ENCODE measurements at places on chromosomes 11 and 22.
A peak's percentile ranks its signal among the peaks of the same experiment; 100 is the strongest.

- DNase-seq: no peak
Observed at GRCh38 chr11:100791860-100792259, 104.8 kb downstream of the ARHGAP42 start.

DNA sequence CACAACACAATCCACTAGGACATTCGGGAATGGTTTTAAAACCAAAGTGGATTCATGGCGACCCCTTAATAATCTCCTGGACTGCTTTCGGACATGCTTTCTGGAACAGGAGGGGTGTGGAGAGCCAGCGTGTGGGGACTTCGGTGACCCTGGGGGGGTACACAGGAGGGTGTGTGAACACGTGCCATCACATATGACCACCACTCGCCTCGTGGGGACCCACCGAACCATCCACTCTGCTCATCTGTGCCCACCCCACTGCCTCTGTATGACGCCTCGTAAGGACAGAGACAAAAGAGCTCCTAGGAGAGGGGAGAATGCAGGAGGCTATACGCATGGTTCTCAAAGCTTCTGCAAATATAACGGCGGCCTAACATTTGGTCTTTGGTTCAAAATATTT lies 8.9 kb downstream of the LTO1 start:
- no peak for DNase-seq

DNA sequence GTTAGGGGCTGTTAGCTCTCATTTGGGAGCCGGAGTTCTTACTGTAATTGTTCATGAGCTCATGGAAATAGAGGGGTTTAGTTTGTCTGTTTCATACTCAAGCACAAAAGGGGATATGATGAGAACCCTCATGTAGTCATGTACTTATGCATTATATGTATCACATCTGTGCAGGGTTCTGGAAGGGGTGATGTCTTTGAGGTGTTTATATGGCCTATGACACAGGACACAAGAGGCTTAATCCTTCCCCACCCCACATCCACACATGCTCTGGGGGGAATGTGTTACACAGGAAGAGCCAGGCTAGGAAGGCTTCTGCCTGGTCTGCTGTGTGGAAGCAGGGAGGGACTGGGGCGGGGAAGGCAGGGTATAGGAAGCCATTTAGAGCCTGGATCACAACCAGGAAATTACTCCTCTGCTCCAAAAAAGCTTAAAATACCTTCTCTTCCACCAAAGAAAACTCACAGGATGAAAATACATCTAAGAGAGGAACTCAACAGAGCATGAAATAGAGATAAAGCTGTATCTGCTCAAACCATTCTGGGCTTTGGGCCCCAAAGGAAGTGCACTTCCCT lies 316.1 kb downstream of the TMEM135 start:
- DNase-seq: no peak

- no peak for DNase-seq
Observed at GRCh38 chr22:37258005-37258752, 14.1 kb upstream of the RAC2 start.

DNA sequence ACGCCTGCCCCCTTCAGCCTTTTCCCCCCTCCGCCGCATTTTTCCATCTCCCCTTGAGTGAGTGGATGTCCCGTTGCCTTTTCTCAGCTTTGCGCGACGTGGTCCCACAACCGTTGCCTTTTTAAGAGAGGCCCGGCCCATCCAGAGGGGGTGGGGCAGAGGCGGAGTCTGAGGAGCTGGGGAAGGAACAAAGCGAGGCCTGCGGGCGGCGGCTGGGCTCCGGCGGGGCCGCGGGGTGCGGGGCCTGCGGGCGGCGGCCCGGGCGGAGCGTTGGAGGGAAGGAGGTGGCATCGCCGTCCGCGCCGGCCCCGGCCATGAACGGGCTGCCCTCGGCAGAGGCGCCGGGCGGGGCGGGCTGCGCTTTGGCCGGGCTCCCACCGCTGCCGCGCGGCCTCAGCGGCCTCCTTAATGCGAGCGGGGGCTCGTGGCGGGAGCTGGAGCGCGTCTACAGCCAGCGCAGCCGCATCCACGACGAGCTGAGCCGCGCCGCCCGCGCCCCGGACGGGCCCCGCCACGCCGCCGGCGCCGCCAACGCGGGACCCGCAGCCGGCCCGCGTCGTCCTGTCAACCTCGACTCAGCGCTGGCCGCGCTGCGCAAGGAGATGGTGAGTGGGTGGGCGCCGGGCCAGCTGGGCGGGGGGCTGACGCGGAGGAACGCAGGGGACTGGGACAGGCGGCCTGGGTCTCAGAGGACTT lies at the start of gene FAM89B:
Gene FAM89B, plus strand, starts transcription at position 183 of the 696 bp plus-strand sequence. Its CDS starts 132 bp downstream, at position 315.
- peak; percentile 96 for DNase-seq

DNA sequence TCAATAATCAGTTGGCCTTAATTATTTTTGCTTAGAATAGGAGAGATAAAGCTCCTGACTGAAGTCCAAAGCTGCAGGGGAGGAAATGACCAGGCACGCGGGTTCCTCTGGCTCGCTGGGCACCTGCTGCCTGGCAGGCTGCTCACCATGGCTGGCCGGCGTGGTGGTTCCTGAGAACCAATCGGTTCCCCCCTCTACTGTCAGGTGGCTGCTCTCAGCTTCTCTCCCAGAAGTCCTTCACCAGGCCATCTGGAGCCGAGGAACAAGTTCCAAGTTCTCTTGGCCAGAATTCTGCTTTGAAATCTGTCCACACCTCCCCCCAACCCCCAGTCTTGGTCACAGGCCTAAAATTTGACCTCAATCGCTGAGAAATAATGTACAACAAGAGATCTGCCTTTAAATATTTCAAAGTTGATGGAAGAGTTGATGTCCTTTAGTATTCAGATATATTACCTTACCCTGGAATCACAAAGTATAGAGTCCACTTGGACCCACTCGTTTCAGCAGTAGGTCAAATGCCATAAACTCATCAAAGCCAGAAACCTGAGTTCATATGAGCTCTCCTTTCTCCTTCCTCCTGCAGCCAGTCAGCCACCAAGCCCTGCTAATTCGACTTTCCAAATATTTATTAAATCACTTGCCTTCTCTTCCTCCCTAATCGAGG lies 25.2 kb downstream of the EXPH5 start:
- peak; percentile 48 for DNase-seq

- DNase-seq: no peak
Observed at GRCh38 chr22:28183078-28183860, 264.2 kb upstream of the PITPNB start.

GRCh38 chr11:123253911-123254310 lies 58.9 kb upstream of the CLMP start:
- DNase-seq: no peak

- DNase-seq: no peak
Observed at GRCh38 chr11:65650547-65651338, 12.0 kb downstream of the RELA start.

GRCh38 chr22:26364066-26365015 lies 64.7 kb upstream of the ASPHD2 start:
- peak; percentile 60 for DNase-seq

- no peak for DNase-seq
Observed at GRCh38 chr22:22150457-22150856, 94.1 kb upstream of the VPREB1 start.

- no peak for DNase-seq
Observed at GRCh38 chr11:44250421-44250820, 59.5 kb downstream of the ALX4 start.

GRCh38 chr11:105392556-105392955 lies 217.3 kb upstream of the GRIA4 start:
- no peak for DNase-seq

DNA sequence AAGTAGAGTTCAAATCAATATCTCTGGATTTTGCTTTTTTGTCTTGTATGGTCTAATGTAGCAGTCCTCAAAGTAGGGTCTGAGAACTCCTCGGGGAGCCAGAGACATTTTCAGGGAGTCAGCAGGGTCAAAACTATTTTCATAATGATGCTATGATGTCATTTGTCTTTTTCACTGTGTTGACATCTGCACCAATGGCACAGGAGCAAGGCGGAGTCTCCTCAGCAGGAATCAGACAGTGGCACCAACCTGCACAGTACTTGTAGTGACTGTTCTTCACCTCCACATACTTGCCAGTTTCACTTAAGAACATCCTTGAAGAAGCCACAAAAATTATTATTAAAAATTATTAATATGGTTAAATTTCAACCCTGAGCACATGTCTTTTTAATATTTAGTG lies 14.9 kb upstream of the FXYD6 start:
- DNase-seq: no peak

DNA sequence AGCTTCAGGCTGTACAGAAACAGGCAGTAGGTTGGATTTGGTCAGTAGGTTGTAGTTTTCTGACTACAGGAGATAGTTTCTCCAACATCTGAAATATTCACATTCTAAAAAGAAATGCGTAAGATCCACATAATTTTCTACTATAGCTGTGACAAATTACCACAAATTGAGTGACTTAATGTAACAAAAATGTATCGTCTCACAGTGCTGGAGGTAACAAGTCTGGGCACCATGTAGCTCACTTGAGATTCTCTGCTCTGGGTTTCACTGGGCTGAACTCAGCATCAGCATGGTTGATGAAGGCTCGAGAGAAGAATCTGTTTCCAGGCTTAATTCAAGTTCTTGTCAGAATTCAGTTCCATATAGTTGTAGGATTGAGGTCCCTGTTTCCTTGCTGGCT lies 350.9 kb upstream of the CCDC179 start:
- no peak for DNase-seq

DNA sequence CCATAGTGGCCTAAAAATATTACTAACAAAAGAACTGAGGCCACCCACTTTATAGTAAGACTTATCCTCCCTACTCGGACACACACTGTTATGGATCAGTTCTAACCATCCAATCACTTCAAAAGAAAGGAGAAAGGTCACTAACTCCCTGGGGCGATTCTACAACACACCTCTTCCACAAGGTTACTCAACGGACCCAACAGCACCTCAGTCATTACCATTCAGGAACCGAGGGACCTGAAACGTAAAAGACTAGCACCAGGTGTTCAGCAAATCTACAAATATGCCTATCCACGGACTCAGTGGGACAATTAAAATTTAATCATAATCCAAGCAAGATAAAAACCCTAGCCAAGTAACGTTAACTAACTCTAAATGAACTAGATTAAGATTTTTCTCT lies 1.6 kb downstream of the HNRNPUL2 start:
- no peak for DNase-seq

DNA sequence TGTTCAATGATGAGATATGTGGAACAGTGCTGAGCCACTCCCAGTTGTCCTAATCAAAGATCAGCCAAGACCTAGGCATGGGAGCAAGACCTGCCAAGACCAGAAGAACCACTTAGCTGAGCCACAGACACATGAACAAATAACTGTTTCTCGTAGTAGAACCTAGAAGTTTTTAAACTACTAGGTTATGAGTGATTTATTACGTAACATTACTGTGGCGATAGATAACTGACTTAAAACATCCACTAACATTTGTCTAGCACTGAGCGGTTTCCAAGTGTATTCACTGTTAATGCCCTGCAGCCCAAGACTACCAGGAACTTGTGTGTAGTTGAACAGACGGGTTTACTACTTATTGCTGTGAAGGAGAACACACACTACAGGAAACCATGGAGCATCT lies 120.4 kb downstream of the SERGEF start:
- DNase-seq: no peak

- no peak for DNase-seq
Observed at GRCh38 chr11:22076271-22076930, 116.5 kb upstream of the ANO5 start.

GRCh38 chr11:111736621-111737443 lies 29.4 kb downstream of the PPP2R1B start:
- peak; percentile 42 for DNase-seq

- DNase-seq: no peak
Observed at GRCh38 chr11:33463059-33463458, 205.9 kb downstream of the HIPK3 start.

DNA sequence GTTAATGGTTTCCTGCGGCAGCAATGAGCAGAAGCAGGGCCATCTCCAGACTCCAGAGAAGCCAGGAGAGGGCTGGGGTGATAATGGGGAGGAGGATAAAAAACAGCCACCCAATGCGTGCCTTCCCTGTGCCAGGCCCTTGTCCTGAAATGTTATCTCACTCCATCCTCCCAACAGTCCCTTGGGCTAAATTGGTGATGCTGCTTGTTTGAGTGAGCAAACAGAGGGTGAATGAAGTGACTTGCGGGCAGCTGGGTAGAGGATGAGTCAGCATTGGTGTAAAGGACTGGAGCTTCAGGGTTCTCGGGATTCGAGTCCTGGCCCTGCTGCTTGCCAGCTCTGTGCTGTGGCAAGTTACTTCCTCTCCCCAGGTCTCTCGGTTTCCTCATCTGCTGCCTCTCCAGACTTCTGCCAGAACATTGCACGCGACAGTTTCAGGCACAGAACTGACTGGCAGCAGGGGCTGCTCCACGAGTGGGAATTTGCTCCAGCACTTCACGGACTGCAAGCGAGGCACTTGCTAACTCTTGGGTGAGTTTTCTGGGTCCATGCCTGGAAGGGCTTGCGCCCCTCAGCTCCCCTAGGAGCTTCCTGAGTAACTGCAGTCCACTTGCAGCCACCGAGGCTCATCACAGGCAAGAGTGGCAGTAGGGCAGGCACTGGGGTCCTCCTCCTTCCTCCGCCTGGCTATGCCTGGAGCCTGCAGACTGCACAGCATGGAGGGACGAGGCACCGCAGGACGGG lies at the start of gene P2RY6:
Gene P2RY6, plus strand, starts transcription at position 403 of the 744 bp plus-strand sequence. CDS start 24,181 bp downstream, outside the sequence.
- DNase-seq: peak; percentile 27
